Activated CD4-positive, alpha-beta memory T cell treated with anti-CD3 and anti-CD28 coated beads, Interleukin-2, amount 10 ng/mL, durations not matched to agents 7 days and 5 days (primary cell): ENCODE measurements at places on chromosomes 1 and 21. TPM values are rescaled to one million over a fixed set of nuclear protein-coding genes. Genes with fewer than 3 reads are reported as not detected.

GRCh38 chr21:45858180-45858579 is 123.4 kb upstream of the COL6A1 start:
- no peaks in the 10 kb centered on the region for H3K36me3 ChIP-seq
- no peak overlapping the region for H3K27ac ChIP-seq
- H3K4me1 ChIP-seq: no peaks in the 10 kb centered on the region
- no peak overlapping the region for H3K4me3 ChIP-seq
- no peak for DNase-seq

- DNase-seq: no peak
- H3K4me1 ChIP-seq: peaks cover 19% of the 10 kb centered on the region
- no peak overlapping the region for H3K4me3 ChIP-seq
Observed at GRCh38 chr1:156293895-156294294, 1.6 kb downstream of the GLMP start.

DNA sequence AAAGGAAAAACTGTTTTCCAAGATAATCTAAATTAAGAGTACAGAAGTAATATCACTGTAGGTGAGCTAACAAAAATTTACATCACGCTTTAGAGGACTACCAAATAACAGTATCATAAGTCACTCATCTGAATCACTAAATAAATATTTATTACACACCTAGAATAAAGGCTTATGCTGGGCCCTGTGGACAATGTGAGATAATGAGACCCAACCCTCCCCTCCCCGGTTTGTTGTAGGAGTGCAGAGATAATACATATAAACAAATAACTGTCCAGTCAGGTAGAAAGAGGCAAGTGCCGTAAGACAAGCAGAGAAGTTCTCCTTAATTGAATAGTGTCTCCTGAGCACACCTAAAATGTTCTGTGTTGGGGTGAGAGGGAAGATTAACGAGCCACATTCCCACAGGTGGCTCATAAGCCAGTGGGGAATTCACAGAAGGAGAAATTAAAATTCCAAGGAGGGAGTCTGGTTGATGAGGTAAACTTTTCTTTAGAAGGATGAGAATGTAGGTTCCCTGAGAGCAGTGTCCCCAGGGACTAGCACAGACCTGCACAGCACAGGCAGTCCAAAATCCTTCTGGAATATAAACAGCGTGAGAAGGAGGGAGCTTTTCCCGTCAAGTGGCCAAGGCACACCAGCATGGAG is 241.4 kb downstream of the NFIA start:
- H3K27me3 ChIP-seq: no peaks in the 10 kb centered on the region
- no peak overlapping the region for H3K4me3 ChIP-seq
- H3K36me3 ChIP-seq: no peaks in the 10 kb centered on the region
- H3K4me1 ChIP-seq: peaks cover 34% of the 10 kb centered on the region
- no peak for DNase-seq
- no peak overlapping the region for H3K27ac ChIP-seq

The OLIG2 gene
- not detected for total RNA-seq

The BCAS2 gene
- 45.5 TPM for total RNA-seq

The AQP10 gene
- not detected for total RNA-seq

The RGS8 gene
- total RNA-seq: not detected

The CD53 gene
- 657 TPM for total RNA-seq
